ENCODE measurements at places on chromosomes 7 and 10.
A peak's percentile ranks its signal among the peaks of the same experiment; 100 is the strongest.

DNA sequence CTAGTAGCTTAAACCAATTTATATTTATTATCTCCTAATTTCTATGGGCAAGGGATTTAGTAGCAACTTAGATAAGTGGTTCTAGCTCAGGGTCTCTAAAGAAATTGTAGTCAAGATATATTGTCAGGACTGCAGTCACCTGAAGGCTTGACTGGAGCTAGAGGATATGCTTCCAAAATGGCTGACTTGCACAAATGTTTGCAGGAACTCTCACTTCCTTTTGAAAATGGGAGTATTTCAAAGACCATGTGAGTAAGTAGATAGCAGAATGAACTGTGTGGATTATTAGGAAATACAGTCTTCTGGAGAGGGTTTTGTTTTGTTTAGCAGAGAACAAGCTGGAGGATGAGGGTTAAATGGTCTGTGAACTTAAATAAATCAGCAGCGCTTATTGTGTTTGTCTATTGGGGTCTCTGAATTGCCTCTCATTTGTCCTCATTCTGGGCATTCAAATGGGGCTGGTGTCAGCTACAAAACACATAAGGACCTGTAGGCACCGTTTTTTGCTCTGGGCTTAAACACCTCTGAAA is 524.6 kb downstream of the LRMDA start:
- no peak for DNase-seq
- no peak overlapping the region for H3K27ac ChIP-seq
- H3K27me3 ChIP-seq, result peaks cover 3% of the 10 kb centered on the region
- H3K4me1 ChIP-seq, result peaks cover 3% of the 10 kb centered on the region
- no peaks in the 10 kb centered on the region for H3K36me3 ChIP-seq

- peaks cover 2% of the 10 kb centered on the region for H3K36me3 ChIP-seq
- H3K27me3 ChIP-seq, result no peaks in the 10 kb centered on the region
- no peak overlapping the region for H3K4me3 ChIP-seq
- H3K27ac ChIP-seq, result no peak overlapping the region
- no peak for DNase-seq
These were observed 1.7 kb downstream of the SLC13A4 start for GRCh38 chr7:135726276-135726788.

GRCh38 chr7:50556247-50556991 is 8.8 kb downstream of the DDC start:
- DNase-seq, result no peak
- peaks cover 4% of the 10 kb centered on the region for H3K27me3 ChIP-seq
- H3K4me1 ChIP-seq, result no peaks in the 10 kb centered on the region
- no peak overlapping the region for H3K27ac ChIP-seq
- H3K36me3 ChIP-seq, result no peaks in the 10 kb centered on the region
- no peak overlapping the region for H3K4me3 ChIP-seq

DNA sequence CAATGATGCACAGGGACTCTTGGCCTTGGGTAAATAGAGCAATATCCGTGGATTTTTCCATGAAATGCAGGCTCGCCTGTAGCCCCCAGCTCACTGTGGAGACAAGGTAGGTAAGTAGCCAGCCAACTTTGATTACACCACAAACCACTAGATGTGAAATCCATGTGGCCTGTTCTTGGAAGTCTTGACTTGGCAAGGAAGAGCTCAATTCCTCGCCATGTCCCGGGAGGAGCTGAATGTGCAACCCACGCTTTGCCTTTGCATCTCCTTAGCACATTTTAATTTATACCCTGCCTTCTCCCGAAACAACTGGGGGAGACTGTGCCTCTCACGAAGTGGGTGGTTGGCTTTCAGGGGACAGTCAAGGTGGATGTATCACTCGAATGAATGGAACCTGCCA is 347.7 kb upstream of the MKI67 start:
- no peaks in the 10 kb centered on the region for H3K27me3 ChIP-seq
- H3K27ac ChIP-seq, result no peak overlapping the region
- no peak overlapping the region for H3K4me3 ChIP-seq

GRCh38 chr10:104032144-104032775 is 53.4 kb downstream of the COL17A1 start:
- H3K4me3 ChIP-seq, result no peak overlapping the region
- no peak for DNase-seq
- H3K27me3 ChIP-seq, result no peaks in the 10 kb centered on the region
- H3K27ac ChIP-seq, result no peak overlapping the region
- H3K36me3 ChIP-seq, result peaks cover 1% of the 10 kb centered on the region

DNA sequence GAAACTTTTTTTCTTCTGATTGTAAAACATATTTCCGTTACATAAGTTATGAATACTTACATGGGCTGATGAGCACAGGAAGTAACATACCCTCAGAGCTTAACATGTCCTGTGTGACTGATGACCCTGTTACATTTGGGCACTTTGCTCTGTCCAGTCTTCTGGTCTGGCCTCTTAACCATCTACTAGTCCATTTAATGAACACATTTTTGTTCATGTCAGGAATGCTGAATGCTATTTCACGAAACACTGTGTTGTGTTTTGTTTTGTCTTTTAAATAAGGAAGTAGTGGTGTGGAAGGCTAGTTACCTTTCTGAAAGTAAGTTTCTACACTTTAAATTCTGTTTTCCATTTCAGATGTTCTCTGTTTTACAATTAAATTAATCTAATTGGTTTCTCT is 77.7 kb downstream of the RBM33 start:
- no peaks in the 10 kb centered on the region for H3K36me3 ChIP-seq
- no peak overlapping the region for H3K27ac ChIP-seq
- H3K27me3 ChIP-seq, result no peaks in the 10 kb centered on the region
- no peaks in the 10 kb centered on the region for H3K4me1 ChIP-seq
- no peak for DNase-seq

- H3K4me1 ChIP-seq, result no peaks in the 10 kb centered on the region
- no peaks in the 10 kb centered on the region for H3K27me3 ChIP-seq
- no peaks in the 10 kb centered on the region for H3K36me3 ChIP-seq
- H3K27ac ChIP-seq, result no peak overlapping the region
- no peak for DNase-seq
- no peak overlapping the region for H3K4me3 ChIP-seq
These were observed 27.3 kb downstream of the AHCYL2 start for GRCh38 chr7:129252128-129252527.

DNA sequence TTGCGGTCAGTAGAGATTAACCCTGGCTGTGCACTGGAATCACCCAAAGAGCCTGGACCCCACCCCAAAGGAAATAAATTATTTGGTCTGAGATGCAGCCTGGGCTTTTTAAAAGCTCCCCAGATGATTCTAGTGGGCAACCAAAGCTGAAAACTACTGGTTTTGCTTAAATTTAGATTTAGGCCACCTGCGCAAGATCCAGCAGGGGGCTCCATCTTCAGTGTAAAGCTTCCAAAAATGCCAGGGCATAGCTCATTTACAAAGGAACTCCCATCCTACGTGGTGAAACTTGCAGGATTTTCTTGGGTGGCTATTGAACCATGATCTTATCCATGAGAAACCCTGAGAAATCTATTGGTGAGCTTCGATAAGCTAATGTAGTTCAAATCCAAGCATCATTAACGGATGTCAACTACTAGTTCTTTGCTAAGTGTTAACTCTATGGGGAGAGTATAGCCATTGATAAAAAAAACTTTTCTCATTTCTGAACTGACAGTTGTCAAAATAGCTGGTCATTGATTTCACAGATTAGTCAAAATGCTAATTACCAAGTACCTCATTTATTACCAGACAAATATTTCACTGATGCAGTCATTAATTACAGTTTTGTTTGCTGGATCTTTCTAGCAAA is 315.3 kb downstream of the LHFPL3 start:
- H3K36me3 ChIP-seq, result no peaks in the 10 kb centered on the region
- no peaks in the 10 kb centered on the region for H3K4me1 ChIP-seq
- H3K27ac ChIP-seq, result no peak overlapping the region
- H3K27me3 ChIP-seq, result no peaks in the 10 kb centered on the region

DNA sequence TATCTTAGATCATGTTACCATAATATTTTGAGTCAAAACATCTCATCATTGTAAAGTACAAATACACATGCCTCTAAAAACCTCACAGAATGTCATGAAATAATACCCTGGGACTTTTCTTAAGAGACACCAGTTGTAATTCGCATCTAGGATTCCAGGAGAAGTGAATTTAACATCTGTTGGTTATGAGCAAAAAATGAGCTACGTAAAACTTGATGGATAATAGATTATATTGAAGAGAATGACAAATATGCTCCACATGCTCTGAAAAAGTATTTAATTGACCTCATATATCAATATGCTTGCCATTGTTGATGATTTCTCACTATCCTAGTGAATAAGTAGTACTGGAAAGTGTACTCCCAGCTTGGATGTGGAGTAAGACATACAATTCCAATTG is 227.0 kb downstream of the BBS9 start:
- H3K4me1 ChIP-seq, result no peaks in the 10 kb centered on the region
- no peak overlapping the region for H3K4me3 ChIP-seq
- no peak overlapping the region for H3K27ac ChIP-seq
- H3K27me3 ChIP-seq, result no peaks in the 10 kb centered on the region

GRCh38 chr7:152185558-152185957 is 160.1 kb downstream of the GALNT11 start:
- H3K4me1 ChIP-seq, result no peaks in the 10 kb centered on the region
- peaks cover 12% of the 10 kb centered on the region for H3K36me3 ChIP-seq
- no peaks in the 10 kb centered on the region for H3K27me3 ChIP-seq
- H3K4me3 ChIP-seq, result no peak overlapping the region
- peak; percentile 6 for DNase-seq

DNA sequence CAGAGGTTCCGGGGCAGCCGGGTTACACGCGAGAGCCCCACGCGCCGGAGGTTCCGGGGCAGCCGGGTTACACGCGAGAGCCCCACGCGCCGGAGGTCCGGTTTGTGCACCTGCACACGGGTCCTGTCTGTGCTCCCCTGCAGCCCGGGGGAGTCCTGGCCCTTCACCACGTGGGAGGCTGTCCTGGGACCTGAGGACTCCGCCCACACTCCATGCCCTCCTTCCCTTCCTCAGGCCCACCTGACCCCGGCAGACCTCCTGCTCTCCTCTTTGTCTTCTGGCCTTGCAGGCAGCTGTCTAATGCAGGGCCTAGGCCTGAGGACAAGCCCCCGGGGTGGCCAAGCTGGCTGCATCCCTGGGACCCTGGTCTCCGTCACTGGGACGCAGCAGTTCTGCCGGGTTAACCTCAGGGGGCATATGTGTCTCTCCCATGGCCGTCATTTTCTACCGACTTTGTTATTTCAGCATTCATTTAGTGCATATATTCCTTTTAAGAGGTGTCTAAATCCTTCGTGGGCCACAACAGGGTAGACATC is 374.6 kb downstream of the DNAJB6 start:
- no peak overlapping the region for H3K27ac ChIP-seq
- H3K36me3 ChIP-seq, result no peaks in the 10 kb centered on the region
- no peak overlapping the region for H3K4me3 ChIP-seq
- no peaks in the 10 kb centered on the region for H3K4me1 ChIP-seq

DNA sequence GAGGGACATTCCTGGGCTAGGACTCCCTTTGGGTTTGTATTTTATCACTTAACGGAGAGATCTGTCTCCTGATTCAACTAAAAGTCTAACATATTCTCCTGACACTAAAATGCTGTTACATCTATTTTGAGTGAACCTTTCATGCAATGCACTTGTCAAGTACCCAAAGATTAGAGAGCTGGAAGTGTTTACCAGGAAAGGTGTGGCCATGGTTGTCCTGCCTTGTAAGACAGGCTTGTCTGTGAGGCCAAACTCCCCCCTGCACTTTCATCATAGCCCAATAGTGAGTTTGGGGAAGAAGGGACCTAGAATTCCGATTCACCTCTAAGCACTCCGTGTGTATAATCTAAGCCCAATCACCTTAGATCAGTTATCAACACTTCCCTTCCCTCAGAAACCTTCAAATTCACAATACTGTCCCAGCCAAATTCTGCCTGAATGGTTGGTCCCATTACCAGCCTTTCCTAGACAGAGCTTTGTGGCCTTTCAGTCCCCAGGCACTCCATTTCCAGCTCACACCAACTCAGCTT is 162.6 kb upstream of the NAMPT start:
- no peaks in the 10 kb centered on the region for H3K4me1 ChIP-seq
- H3K27me3 ChIP-seq, result no peaks in the 10 kb centered on the region
- no peaks in the 10 kb centered on the region for H3K36me3 ChIP-seq
- H3K27ac ChIP-seq, result no peak overlapping the region

GRCh38 chr7:120941064-120941463 is 9.5 kb upstream of the ING3 start:
- no peak overlapping the region for H3K4me3 ChIP-seq
- H3K27me3 ChIP-seq, result no peaks in the 10 kb centered on the region
- no peaks in the 10 kb centered on the region for H3K4me1 ChIP-seq
- H3K36me3 ChIP-seq, result no peaks in the 10 kb centered on the region
- DNase-seq, result peak; percentile 13

DNA sequence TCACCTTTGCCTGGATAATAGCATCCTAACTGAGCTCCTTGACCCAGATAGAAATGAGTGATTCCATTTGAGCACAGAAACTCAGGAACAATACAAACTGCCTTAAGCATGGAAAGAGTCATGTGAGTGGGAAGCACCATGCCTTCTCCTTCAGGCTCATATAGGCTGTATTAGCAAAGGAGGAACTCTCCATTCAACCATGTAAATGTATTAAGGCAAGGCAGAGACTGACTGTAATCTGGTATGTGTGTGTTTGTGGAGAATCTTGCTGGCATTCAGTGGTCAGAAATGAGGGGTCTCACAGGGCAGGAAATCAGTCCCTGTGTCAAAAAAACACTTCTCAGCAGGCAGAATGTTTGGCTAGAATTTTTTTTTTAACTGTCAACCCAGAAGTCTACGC is 40.2 kb downstream of the COA1 start:
- H3K4me1 ChIP-seq, result peaks cover 13% of the 10 kb centered on the region
- no peaks in the 10 kb centered on the region for H3K36me3 ChIP-seq
- H3K27ac ChIP-seq, result no peak overlapping the region
- no peak overlapping the region for H3K4me3 ChIP-seq
- H3K27me3 ChIP-seq, result no peaks in the 10 kb centered on the region

GRCh38 chr7:134623193-134623592 is 23.5 kb upstream of the BPGM start:
- H3K4me1 ChIP-seq, result peaks cover 14% of the 10 kb centered on the region
- no peaks in the 10 kb centered on the region for H3K36me3 ChIP-seq
- no peak for DNase-seq
- no peaks in the 10 kb centered on the region for H3K27me3 ChIP-seq
- H3K4me3 ChIP-seq, result no peak overlapping the region
- H3K27ac ChIP-seq, result no peak overlapping the region

DNA sequence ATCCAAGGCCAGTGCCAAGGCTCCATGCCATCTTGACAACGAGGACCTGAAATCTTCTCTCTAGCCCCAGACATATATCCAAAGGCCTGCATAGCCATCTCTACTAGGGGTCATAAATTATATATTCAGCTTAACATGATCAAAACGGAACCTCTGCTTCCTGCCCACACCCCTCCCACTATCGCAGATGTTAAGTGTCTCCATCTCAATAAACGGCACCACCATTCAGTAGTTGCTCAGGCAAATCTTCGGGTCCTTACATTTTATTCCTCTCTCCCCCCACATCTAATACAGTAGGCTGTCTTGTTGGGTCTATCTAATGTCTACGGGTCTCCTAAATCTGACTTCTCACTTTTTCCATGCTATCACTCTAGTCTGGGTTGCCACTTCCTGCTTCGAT is 201.1 kb upstream of the PLXNA4 start:
- H3K36me3 ChIP-seq, result no peaks in the 10 kb centered on the region
- peaks cover 2% of the 10 kb centered on the region for H3K4me1 ChIP-seq
- H3K27ac ChIP-seq, result no peak overlapping the region
- no peak for DNase-seq
- no peaks in the 10 kb centered on the region for H3K27me3 ChIP-seq

- no peaks in the 10 kb centered on the region for H3K27me3 ChIP-seq
- DNase-seq, result no peak
- no peak overlapping the region for H3K4me3 ChIP-seq
- H3K27ac ChIP-seq, result no peak overlapping the region
- H3K36me3 ChIP-seq, result no peaks in the 10 kb centered on the region
- no peaks in the 10 kb centered on the region for H3K4me1 ChIP-seq
These were observed 11.9 kb downstream of the MEOX2 start for GRCh38 chr7:15674586-15674985.

- H3K4me1 ChIP-seq, result no peaks in the 10 kb centered on the region
- H3K36me3 ChIP-seq, result no peaks in the 10 kb centered on the region
- no peak overlapping the region for H3K4me3 ChIP-seq
These were observed 39.9 kb downstream of the ADCYAP1R1 start for GRCh38 chr7:31091924-31092434.
